WTC11 (cell line): ENCODE measurements at places on chromosomes 2 and 18.

DNA sequence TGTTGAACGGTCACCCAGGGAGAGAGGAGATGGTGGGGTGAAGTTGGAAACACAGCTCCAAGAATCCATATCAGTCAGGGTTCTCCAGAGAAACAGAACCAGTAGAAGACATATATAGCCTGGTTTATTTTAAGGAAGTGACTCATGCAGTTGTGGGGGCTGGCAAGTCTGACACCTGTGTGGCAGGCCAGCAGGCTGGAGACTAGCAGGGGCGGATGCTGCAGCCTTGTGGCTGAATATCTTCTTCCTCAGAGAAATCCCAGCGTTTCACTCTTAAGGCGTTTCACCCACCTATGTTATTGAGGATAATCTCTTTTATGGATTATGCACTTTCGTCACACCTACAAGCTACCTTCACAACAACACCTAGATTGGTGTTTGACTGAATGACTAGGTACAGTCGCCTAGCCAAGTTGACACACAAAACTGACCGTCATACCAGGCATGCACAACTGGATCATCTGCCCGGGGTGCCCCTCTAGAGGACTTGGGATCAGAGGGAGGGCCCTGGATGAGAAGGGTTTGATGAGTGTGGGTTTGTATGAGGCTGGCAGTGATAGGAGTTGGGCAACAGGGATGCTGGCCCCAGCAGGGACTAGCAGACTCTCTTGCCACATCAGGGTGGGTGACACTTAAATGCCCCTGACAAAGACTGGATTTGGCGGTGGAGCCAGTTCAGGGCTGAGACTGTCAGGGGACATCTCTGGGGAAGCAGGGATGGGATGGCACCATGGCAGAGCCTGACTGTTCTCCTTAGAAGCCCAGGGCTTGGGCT is 23.4 kb downstream of the MROH2A start:
- no peak for DNase-seq

GRCh38 chr18:36329684-36330434 is 32.3 kb downstream of the FHOD3 start:
- DNase-seq = no peak

GRCh38 chr2:65576861-65577601 is 144.6 kb upstream of the SPRED2 start:
- DNase-seq = no peak

DNA sequence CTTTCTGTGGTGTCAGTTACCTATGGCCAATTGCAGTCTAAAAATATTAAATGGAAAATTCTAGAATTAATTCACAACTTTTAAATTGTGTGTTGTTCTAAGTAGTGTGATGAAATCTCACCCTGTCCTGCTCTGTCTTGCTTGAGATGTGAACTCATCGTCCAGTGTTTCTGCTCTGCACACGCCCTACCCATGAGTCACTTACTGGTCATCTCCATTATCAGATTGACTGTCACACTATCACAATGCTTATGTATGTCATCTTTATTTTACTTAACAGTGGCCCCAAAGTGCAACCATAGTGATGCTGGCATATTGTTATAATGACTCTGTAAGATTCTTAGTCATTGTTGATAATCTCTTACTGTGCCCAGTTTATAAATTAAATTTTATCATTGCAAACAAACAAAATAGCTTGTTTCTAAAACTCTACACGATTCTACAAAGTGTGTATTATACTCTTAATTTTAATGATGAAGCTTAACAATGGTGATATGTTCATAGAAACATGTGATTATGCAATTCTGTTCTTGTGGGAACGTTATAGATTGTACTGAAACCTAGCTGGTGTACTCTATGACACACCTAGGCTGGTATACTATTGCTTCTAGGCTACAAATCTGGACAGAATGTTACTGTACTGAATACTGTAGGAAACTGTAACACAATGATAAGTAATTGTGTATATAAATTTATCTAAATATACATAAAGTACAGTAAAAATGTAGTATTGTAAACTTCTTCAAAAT is 1086.8 kb upstream of the PIK3C3 start:
- no peak for DNase-seq

- DNase-seq = no peak
Measured at GRCh38 chr2:133811409-133812125, 243.3 kb upstream of the NCKAP5 start.

DNA sequence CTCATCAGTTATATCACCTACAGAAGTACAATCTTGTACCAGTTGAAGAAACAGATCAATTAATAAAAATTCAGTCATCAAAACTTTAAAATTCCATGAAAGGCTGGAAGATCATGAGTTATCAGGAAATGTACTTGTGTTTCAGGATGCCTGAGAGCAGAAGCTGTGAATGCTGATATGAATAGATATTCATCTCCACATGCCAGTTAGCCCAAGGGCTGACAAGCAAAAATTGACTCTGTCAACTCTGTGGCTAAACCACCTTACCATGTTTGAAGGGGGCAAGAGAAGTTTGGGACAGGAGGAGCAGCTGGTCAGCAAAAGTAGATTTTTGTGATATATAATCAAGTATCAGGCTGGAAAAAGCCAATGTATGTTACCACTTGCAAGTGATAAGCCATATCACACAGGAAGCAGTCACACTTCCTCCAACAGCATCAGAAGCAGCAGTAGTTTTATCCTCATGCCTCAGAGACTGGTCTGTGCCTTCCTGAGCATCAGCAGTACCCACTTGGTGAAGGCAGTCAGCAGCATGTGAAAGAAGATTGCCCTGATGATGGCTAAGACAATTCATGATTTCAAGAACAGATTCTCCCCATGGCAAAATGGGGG is 328.2 kb upstream of the CNTNAP5 start:
- DNase-seq = no peak

- DNase-seq = no peak
Measured at GRCh38 chr18:75529394-75529793, 101.9 kb upstream of the SMIM21 start.

DNA sequence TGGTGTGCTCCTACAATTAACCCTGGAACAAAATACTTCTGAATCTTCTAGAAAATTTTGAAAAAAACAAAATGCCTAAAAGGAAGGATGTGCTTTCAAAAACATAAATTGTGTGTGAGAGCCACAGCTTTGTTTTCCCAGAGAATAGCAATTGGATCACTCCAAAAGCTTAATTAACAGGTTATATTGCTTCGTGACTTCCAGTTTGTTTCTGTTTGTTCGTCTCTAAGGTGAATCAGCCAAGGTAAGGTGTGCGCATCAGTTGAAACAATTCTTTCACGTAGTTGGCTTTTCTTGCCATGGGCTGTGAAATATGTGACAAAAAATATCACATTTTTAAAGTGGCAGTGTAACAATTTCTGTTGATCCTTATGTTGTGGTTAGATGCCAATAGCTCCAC is 90.3 kb upstream of the BARD1 start:
- no peak for DNase-seq
